Stimulated activated naive CD4-positive, alpha-beta T cell treated with Interleukin-2 at 50 U/mL for 16 hours (primary cell): ENCODE measurements at places on chromosomes 4 and X.

- DNase-seq, result no peak
Observed at GRCh38 chrX:2373615-2374014, 127.2 kb downstream of the DHRSX start.

DNA sequence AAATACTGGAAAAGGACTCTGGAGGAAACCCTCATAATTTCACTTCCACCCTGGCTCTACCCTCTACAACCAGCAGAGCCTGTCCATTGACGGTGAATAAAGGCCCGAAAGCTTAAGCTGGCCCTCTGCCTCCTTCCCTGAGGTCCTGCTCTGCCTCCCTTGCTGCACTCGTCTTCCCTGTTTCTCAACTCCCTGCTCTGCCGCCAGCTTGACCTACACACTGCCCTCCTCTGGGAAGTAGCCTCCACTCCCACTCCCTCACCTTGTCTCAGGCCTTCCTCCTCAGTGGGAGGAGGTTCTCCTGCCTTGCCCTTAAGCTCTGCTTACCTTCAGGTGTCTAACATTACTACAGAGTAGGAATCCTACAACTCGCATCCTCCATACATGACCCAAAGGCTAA, 608.6 kb upstream of the NR3C2 start:
- DNase-seq, result no peak

- DNase-seq, result peak; percentile 65
Observed at GRCh38 chrX:39874202-39874816, 223.4 kb downstream of the BCOR start.

GRCh38 chr4:183409934-183410333, 34.5 kb upstream of the CDKN2AIP start:
- no peak for DNase-seq

- no peak for DNase-seq
Observed at GRCh38 chr4:171929477-171929876, 116.3 kb downstream of the GALNTL6 start.

- DNase-seq, result no peak
Observed at GRCh38 chrX:40298572-40299479, 201.1 kb upstream of the BCOR start.

- DNase-seq, result no peak
Observed at GRCh38 chr4:42954963-42955669, 62.6 kb downstream of the GRXCR1 start.

DNA sequence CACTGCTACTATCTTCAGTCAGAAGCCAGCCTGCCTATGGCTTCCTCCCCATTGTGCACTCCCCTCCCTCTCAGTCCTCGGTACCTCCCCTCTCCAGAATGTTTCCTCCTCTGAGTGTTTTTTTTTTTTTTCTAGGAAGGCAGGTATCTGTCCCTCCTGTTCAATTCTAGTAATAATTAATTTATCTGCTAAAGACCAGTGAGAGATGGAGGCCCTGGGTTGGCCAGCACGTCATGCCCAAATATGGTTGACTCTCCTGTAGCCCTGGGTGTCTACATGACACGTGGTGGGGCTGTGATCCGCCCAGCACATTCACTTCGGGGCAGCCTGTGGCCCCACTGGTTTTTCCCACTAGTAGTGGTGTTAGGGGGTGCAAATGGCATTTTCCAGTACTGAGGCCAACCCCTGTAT, 1.8 kb downstream of the FLNA start:
- peak; percentile 20 for DNase-seq

- no peak for DNase-seq
Observed at GRCh38 chr4:3709846-3710441, 56.2 kb upstream of the ADRA2C start.

GRCh38 chr4:183483997-183484396, 20.9 kb upstream of the ING2 start:
- DNase-seq, result no peak

- no peak for DNase-seq
Observed at GRCh38 chr4:86916392-86916791, 18.4 kb upstream of the AFF1 start.

GRCh38 chrX:113802837-113803236, 781.0 kb upstream of the HTR2C start:
- no peak for DNase-seq

- DNase-seq, result no peak
Observed at GRCh38 chr4:168707205-168707604, 210.4 kb downstream of the PALLD start.

GRCh38 chrX:30941898-30942297, 52.8 kb upstream of the TAB3 start:
- DNase-seq, result no peak

GRCh38 chr4:127622921-127623796, 9.6 kb upstream of the INTU start:
- DNase-seq, result no peak

- DNase-seq, result no peak
Observed at GRCh38 chr4:173337463-173337862, 3.3 kb upstream of the HMGB2 start.

GRCh38 chrX:1244164-1245076, 24.2 kb upstream of the CSF2RA start:
- DNase-seq, result no peak

- DNase-seq, result no peak
Observed at GRCh38 chr4:89434364-89434988, 126.9 kb upstream of the GPRIN3 start.

GRCh38 chr4:143286701-143287571, 49.7 kb upstream of the GAB1 start:
- no peak for DNase-seq

GRCh38 chr4:2083116-2083825, 24.1 kb downstream of the NAT8L start:
- no peak for DNase-seq

GRCh38 chr4:91207535-91207934, 1080.3 kb downstream of the CCSER1 start:
- no peak for DNase-seq

DNA sequence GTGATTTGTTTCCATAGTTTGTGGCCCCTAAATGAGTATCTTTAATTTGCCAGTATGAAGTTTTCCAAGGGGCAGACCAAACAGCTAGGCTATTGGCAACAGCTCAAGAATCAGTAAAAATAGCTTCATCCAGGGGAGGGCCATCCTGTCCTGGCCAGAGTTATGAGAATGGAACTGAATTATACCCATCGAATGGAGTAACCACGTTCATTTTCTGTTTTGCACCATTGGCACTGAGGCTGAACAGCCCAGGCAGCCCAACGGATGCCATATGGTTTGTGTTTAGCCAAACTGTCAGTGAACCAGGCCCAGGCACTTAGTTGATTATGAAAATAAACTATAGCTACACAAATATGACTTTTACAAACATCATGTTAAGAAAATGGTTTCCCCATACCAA, 17.7 kb upstream of the ASB5 start:
- no peak for DNase-seq

DNA sequence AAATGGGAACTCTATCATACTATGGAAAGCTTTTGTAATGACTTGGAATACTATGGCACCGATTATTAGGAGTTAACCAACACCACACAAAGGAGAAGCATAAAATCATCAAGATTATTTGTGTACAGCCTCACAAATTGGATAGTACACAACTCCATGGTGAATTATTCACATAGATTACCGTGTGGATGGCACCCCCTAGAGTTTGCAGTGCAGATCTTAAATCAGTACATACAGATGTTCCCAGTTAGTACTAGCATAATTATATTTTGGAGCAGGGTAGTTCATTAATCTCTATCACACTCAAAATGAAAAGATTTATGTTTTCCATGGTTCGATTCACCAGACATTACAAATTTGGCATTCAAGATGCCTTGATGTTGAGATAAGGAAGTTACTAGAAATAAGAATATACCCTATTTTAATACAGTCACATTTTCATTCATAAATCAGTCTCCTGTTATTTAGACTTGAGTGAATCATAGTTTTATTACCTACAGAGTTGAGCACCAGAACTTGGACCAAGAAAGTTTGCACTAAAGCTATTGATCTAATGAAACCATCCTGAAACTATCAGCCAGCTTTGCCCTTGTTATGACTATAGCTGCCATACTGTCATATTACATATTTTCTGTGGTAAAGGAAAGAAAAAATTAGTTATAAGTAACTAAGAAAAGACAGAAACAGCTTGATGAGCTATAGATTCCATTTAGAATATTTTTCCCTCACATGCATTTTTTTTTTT, 531.8 kb downstream of the GLUD2 start:
- DNase-seq, result no peak

GRCh38 chrX:8204169-8204935, 33.3 kb upstream of the VCX2 start:
- no peak for DNase-seq

GRCh38 chr4:108607079-108607815, 13.1 kb upstream of the RPL34 start:
- no peak for DNase-seq

DNA sequence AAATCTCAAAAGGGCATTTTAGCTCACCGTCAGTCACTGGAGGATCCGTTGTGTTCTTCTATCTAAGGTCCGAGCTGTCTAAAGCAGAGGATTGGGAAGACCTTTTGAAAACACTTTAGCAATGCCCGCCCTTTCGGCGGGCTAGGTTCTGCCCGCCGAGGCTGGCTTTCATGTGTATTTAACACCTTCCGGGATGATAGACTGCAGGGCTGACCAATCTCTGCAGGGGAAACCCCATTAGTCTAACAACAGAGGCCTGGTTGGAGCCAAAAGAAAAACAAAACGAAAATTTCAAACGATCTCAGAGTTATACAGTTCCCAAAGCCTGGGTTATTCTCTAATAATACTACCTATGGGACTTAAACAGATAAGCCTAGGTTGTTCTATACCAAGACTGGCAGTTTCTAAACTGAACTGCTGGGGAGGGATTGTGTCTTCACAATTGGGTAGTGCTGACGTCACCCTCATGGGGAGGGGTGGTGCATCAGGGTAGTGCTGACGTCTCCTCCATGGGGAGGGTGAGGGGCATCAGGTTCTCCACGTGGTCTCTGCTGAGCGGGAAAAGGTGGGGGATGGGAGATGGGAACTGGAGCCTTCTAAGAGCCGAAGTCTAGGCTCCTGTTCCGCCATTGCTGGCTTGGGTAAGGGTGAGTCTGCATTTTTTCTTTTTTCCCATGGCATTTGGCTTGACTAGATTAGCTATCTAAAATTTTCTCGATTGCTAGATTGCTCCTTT, 14.8 kb upstream of the CUL4B start:
- DNase-seq, result no peak

- no peak for DNase-seq
Observed at GRCh38 chrX:75649829-75650228, 127.0 kb upstream of the ZDHHC15 start.

GRCh38 chr4:3243136-3243780, 5.7 kb upstream of the MSANTD1 start:
- no peak for DNase-seq

DNA sequence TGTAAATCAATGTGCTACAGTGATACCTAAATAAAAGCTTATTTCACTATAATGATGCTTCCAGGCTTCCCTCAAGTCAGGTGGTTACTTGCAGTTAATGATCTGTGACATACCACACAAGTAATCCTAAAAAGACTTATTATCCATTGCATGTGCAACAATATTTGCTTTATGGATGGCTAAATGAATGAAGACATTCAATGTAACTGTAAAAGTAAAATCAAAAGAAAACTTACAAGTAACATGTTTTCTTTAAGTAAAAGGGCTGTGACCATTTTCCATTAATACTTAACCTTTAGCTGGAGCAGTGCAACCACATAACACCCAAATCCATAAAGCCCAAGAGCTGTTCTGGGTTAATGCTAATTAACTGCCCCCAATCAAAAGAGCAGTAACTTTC, 42.6 kb downstream of the RAB28 start:
- no peak for DNase-seq

- DNase-seq, result no peak
Observed at GRCh38 chr4:38308728-38309311, 348.6 kb downstream of the PTTG2 start.

DNA sequence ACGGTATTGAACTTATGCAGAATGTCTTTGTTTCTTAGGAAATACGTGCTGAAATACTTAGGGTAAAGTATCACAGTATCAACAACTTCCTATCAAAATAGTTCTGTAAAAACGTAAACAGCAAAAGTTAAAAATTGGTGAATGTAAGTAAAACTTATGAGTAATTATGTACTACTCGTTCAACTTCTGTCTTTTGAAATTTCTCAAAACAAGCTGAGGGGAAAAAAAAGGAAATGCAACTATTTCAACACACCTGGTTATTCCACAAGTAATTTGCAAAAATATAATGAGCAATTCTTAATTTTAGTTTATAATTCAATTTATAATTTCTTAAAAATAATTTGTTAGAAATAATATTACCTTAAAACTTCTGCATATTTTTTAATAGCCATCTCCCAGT, 8.3 kb downstream of the PPID start:
- DNase-seq, result no peak

DNA sequence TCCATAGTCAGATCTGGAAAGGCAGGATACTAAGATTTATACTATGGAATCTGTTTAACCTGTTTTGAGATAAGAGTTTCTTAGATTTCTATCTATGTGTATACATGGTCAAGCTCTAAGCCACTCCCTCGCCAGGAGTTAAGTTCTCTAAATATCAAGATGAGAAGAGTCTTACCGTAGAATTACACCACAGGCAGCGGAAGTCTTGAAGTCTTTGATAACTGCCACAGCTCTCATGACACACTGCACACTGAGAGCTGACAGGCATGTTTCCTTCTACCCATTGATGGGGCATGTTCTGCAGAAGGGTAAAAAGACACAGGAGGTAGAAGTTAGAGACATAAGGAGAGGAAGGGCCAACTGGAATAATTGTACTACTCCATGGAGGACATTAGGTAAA, 67.7 kb downstream of the DGKK start:
- no peak for DNase-seq

DNA sequence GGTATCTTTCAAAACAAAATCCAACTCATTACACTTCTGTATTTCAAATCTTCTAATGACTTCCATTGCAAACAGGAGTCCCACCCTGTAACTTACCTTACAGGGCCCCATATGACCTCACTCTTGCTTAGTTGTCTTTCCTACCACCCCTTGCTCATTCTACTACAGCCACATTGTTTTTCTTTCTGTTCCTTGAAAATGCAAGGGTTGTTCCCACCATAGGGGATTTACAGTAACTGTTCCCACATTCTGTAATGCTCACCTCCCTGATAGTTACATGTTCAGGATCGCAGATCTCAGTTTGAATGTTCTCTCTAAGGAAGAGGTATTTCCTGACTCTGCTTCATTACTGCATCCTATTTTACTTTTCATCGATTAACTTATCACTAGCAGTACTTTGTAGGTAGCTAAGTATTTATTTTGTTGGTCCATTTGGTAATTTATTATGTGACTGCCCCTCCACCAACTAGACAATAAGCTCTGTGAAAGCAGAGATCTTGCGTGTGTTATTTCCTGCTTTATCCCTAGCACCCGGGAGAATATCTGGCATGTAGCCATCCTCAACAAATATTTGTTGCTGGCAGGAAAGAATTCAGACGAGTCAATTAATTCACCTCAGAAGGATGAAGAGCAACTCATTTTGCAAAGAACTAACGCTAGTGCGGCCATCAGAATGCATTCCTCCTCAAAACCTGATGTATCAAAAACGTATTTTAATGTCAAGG, 21.4 kb downstream of the MAOB start:
- no peak for DNase-seq

DNA sequence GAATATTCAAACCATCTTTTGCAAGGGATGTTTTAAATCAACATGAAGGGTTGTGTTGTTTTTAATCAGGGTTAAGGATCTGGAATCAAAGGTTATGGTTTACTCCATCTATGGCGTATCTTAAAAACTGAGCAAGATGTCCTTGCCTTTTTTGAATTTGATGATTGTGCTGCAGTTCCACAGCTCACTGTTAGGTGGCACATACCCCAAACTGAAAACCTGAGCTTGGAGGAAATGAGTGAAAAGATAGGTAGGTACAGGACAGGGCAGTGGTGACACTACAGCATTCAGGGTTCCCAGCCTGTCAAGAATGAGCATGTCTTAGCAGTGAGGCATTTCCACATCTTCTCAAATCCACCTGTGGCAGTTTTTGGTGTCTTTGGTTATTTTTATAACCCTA, 13.1 kb upstream of the EOLA1 start:
- peak; percentile 4 for DNase-seq
